Activated T-cell treated with anti-CD3 and anti-CD28 coated beads, Interleukin-2, amount 50 U/mL, for 48 hours (primary cell): ENCODE measurements at places on chromosomes 3 and 15.

GRCh38 chr3:79881431-79881830 is 113.6 kb upstream of the ROBO1 start:
- DNase-seq: no peak

- DNase-seq: no peak
Observed at GRCh38 chr3:130841357-130841756, 52.5 kb upstream of the ATP2C1 start.

DNA sequence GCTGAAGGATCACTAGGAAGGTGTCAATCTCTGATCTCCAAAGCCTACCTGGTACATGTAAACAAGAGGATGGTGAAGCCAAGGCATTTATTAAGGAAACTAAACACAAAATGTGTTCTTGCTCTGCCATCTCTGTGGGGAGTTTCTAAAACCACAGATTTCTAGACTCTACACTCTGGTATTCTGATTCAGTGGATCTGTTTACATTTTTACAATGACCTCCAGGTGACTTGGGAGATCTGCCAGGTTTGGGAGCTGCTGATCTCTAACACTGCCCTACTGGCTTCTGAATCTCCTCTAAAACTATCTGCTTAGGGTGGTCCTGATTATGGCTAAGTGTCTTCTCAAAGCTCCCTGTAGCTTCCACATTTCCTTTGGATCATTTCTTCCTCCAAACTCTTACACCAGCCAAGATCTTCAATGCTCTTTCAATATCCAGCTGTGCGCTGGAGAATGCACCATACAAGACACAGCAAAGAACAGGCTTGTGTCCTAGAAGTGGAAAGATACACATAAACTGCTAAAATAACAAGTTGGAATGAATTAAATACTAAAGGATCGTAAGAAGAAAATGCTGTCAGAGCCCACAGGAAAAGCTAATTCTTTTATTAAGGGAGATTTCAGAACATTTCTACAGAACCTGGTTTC is 72.7 kb downstream of the GREM1 start:
- no peak for DNase-seq

GRCh38 chr3:16221990-16222389 is 42.8 kb downstream of the DPH3 start:
- no peak for DNase-seq

- no peak for DNase-seq
Observed at GRCh38 chr3:103127098-103127630, 692.3 kb downstream of the ZPLD1 start.

DNA sequence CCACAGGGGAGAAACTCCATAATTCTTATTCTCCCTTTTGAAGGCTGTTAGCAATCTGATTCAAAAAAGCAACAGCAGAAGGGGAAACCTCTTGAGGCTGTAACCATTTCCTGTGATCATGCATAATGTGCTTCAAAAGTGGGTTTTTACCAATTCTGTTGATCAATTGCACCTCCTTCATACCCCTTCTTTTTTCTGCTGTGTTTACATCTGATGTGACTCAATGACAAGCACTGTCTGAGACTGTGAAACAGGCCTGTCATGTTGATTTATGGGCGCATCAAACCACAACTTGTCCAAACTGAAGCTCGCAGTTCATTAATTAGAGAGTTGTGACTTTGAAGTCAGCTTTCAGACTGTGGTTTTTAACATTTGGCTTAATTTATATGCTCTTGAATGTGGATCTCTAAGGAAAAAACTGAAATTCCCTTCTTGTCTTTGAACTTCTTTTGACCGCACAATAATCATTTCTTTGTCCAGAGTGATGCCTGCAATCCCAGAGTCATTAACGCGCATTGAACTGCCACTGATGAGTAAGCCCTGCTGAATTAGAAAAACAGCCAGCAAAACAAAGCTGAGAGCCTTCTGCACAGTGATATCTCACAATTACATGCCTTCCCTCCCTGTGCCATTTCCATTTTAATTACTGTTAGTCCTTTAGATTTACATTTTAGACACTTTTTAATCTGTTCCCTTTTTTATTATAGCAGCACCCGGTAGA is 532.8 kb downstream of the FOXP1 start:
- peak; percentile 34 for DNase-seq

DNA sequence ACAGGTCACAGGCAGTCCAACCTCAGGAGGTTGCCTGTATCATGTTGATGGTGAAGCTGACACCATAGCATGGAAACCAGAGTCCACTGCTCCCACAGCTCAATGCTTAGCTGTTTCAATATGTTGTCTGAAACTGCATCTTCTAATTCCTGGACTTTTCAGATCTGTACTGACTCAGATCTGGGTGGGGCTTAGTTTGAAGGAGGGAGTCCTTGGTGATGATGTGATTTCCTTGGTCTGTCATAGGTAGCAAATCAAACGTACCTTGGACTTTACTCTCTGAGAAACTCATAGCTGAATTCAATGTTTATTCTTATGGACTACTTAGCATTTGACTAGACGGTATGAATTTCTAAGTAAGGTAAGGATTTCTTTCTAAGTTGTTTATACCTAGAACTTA is at the start of gene HHLA2:
HHLA2 (plus strand) TSS at position 310 of the 400 bp plus-strand sequence. CDS start 55,266 bp downstream, outside the sequence.
- DNase-seq: peak; percentile 40

- no peak for DNase-seq
Observed at GRCh38 chr3:30539206-30539605, 67.2 kb upstream of the TGFBR2 start.
